Renal pelvis (tissue), 12 donors: ENCODE measurements at places on chromosomes 1 and 21. TPM values are rescaled to one million over a fixed set of nuclear protein-coding genes. Genes with fewer than 3 reads are reported as not detected.

GRCh38 chr1:44040846-44041245 is 9.6 kb upstream of the SLC6A9 start:
- DNase-seq = no peak

DNA sequence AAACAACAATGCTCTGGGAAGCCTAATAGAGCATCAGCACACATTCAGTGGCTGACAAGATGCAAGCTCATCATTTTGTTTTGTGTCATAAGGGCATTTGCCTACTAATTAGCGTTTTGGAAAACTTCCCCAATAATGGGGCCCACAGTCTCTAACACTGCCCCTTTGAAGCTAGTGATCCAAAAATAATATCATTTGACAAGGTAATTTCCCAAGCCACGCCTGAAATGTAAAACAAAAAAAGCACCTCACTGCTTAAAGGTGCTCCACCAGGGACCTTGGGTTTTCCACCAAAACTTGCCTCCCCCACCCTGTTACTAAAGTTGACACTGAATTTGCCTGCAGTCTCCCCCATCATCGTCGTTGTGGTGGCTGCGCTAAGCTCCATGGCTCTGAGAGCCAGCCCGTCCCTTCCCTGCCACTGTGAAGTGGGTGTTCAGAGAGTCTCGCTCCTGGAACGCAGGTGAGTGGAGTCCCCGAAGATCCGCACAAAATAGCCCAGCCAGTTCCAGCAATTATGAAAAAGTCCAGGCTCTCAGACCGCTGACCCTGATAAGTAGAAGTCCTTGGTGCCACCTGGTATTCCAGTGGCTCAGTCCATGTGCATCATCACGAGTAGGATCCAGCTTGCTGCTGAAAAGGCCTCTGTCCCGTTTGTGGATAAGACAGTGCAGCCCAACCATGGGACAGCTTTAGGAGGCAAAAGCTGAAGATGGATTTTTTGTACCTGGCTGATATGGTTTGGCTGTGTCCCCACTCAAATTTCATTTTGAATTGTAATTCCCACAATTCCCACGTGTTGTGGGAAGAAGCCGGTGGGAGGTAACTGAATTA is 52.2 kb downstream of the RAB3GAP2 start:
- DNase-seq = no peak

DNA sequence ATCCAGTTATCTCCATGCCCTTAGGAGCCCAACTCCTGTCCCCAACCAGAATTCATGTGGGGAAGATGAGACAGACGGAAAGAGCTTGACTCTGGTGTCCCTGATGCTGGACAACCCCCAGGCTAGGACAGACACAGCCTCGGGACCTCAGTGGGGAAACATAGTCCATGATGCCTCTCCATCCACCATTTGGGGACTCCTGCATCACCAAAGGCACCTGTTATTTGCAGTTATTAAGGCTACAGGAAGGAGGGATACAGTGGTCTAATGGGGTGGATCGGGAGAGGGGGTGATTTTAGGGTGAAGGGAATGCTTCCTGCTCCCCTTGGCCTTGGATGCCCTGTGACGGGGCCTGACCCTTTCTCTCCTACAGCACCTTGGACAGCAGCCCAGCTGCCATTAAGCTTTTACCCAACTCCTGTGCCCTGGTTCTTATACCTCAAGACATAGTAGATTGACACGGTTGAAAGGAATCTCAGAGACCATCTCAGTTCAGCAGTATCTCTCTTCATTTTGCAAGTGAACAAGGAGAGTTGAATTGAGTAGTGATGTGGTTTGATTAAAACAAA is 111.6 kb downstream of the MATN1 start:
- DNase-seq = no peak

Gene COA6
- polyA plus RNA-seq = 36.4 TPM

DNA sequence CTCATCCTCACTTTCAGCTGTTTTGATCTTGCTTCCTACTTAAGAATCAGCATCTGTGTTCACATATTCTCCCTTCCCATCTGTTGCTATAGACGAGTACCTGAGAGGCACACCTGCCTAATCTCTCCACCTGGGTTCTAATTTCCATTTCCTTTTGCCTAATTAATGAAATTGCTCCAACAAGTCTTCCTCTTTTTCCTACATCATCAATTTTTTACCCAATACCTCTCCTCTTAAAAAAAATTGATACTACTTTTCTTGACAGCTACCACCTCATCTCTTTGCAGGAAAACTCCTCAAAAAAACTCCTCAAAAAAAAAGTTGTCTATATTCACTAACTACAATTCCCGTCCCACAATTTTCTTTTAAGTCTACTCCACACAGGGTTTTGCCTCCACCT is 71.8 kb downstream of the NME7 start:
- no peak for DNase-seq

DNA sequence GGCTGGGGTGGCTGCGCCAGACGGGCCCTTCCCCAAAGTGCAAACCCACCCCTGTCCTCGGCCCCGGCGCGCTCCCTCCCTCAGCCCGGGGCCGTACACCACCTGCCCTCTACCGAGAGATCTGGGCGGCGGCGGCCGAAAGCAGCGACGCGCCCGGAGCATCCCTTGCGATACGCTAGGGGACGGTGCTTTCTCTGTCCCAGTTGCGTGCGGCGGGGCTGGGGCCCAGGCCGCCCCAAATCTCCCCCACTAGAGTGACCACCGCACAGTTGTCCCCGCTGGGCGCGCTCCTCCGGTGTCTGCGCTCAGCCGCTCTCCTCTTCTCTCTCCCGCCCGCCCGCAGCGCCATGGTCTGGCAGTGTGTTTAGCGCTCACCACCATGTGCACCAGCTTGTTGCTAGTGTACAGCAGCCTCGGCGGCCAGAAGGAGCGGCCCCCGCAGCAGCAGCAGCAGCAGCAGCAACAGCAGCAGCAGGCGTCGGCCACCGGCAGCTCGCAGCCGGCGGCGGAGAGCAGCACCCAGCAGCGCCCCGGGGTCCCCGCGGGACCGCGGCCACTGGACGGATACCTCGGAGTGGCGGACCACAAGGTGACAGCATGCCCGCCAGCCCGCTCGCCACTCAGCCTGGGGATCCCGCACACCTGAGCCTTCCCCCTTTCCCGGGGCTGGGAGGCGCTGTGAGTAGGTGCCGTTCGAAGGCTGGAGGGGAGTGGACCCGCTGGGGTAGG is 1.0 kb downstream of the ST6GALNAC5 start:
- peak; percentile 40 for DNase-seq

- no peak for DNase-seq
These were observed 3.5 kb downstream of the SIPA1L2 start for GRCh38 chr1:232626452-232626851.

DNA sequence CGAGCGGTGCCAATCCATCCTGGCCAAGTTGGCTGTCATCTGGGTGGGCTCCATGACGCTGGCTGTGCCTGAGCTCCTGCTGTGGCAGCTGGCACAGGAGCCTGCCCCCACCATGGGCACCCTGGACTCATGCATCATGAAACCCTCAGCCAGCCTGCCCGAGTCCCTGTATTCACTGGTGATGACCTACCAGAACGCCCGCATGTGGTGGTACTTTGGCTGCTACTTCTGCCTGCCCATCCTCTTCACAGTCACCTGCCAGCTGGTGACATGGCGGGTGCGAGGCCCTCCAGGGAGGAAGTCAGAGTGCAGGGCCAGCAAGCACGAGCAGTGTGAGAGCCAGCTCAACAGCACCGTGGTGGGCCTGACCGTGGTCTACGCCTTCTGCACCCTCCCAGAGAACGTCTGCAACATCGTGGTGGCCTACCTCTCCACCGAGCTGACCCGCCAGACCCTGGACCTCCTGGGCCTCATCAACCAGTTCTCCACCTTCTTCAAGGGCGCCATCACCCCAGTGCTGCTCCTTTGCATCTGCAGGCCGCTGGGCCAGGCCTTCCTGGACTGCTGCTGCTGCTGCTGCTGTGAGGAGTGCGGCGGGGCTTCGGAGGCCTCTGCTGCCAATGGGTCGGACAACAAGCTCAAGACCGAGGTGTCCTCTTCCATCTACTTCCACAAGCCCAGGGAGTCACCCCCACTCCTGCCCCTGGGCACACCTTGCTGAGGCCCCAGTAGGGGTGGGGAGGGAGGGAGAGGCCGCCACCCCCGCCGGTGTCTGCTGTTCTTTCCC is 5.3 kb downstream of the GPR37L1 start:
- no peak for DNase-seq

- no peak for DNase-seq
These were observed 151.9 kb downstream of the TLR5 start for GRCh38 chr1:222991177-222991576.

- DNase-seq = no peak
These were observed 540 bp downstream of the ARHGEF2 start for GRCh38 chr1:155977690-155978324.

DNA sequence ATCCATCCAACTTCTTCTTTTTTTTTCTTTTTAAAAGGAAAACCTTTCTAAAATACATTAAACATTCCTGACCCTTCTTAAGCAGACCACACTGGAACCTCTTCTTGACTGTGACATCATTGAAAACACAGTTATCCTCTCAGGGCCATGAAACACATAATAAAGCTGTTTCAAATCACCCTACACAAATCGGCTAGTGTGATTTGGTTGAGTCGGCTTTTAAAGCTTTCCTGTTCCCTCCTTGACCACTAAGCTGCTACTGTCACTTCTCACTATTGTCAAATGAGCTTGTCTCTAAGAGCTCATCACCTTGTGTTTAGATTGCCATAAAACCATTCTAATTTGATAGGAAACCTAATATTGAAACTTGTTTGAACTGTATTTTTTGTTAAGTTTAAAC is 5.9 kb downstream of the USP24 start:
- no peak for DNase-seq

DNA sequence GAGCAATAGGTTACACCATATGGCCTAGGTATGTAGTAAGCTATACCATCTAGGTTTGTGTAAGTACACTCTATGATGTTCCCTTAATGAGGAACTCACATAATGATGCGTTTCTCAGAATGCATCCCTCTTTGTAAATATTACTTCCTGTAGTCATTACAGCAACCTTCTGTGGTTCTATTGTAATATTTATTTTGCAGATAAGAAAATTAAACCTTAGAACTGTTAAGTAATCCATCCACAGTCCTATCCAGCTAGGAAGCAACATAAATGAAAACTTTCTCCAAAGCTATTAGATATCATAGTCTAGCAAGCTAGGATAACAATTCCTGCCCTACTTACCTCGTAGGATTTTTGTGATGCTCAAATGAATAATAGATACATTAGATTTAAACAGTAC is 88.7 kb downstream of the WLS start:
- no peak for DNase-seq

Gene NMNAT2
- polyA plus RNA-seq = 4.6 TPM

- DNase-seq = peak; percentile 23
These were observed 283.5 kb downstream of the S1PR1 start for GRCh38 chr1:101520302-101520701.

Gene ZNF697
- polyA plus RNA-seq = 18.4 TPM

DNA sequence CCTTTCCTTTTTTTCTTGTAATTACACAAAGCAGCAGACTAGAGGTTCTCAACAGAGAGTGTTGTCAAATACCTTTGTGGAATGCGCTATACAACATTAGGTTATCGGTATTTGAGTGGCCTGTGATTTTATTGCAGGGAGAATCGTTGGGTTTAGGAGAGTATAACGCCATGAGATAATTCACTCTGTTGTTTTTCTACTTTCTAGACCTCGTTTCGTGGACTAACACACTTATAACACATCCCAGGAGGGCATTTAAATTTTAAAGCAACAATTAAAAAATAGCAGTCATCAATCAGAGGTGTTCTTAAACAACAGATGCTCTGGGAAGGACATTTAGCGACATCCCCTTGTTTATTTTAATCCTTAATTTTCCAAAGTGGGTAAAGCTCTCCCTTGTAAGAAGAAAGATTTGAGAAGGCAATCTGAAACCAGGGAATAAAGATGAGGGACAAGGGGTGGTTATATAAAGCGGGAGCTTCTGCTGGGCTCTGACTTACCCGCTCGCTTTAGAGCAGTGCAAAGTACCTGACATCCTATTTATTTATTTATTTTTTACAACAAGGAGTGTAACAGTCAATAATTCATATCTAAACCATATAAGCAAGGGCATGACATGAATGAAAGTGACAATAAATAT is 4.9 kb downstream of the PBX1 start:
- DNase-seq = no peak

GRCh38 chr1:32754317-32755097 is 51.9 kb upstream of the SYNC start:
- DNase-seq = peak; percentile 84

- DNase-seq = no peak
These were observed 3.3 kb downstream of the LHX4 start for GRCh38 chr1:180233191-180234011.

- no peak for DNase-seq
These were observed 48.7 kb downstream of the OVGP1 start for GRCh38 chr1:111378791-111379190.

Gene FCMR
- polyA plus RNA-seq = 2.2 TPM

Gene SLFNL1
- 0.58 TPM for polyA plus RNA-seq

Gene SPRR2E
- polyA plus RNA-seq = not detected

Gene UBL4B
- not detected for polyA plus RNA-seq

- DNase-seq = no peak
These were observed 63.8 kb downstream of the RYR2 start for GRCh38 chr1:237105826-237106225.

Gene MYOG
- 0.15 TPM for polyA plus RNA-seq

- no peak for DNase-seq
These were observed 60.4 kb downstream of the CYYR1 start for GRCh38 chr21:26512664-26513063.

GRCh38 chr1:228392111-228392936 is 14.3 kb downstream of the TRIM11 start:
- no peak for DNase-seq

GRCh38 chr21:28375708-28376385 is 616.8 kb downstream of the LTN1 start:
- no peak for DNase-seq

Gene COX20
- 85.8 TPM for polyA plus RNA-seq

- DNase-seq = no peak
These were observed 127.4 kb upstream of the KIAA1614 start for GRCh38 chr1:180785291-180785690.

DNA sequence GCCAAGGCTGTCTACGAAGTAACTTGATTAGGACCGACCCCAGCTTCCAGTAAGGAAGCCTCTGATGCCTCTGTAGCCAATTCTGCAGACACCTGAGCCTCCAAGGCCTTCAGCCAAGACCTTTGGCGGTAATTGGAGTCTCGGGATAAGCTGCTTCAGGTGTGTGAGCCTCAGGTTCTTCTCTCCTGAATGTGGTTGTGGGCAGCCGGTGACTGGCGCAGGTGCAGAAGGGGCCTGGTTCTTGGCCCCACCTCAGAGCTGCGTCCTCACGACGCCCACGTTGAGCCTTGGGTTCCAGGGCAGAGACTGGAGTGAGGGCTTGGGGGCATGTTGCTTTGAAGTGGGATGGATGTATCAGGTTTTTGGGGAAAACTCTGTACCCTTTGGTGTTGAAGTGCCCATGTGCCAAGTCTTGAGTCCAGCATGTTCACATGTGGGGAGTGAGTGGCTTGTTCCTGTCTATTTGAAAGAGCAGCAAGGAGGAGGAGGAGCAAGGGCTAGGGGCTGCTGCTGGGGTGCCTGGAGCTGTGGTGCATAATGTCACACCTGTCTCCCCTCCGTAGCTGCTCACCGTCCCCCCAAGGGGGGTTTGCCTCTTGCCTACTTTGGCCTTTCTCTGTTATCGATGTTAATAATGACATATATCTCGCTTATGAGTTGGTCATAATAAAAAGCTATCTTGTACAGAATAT is 1.4 kb downstream of the PSEN2 start:
- DNase-seq = no peak
